ENCODE measurements at places on chromosomes 16 and 17.

DNA sequence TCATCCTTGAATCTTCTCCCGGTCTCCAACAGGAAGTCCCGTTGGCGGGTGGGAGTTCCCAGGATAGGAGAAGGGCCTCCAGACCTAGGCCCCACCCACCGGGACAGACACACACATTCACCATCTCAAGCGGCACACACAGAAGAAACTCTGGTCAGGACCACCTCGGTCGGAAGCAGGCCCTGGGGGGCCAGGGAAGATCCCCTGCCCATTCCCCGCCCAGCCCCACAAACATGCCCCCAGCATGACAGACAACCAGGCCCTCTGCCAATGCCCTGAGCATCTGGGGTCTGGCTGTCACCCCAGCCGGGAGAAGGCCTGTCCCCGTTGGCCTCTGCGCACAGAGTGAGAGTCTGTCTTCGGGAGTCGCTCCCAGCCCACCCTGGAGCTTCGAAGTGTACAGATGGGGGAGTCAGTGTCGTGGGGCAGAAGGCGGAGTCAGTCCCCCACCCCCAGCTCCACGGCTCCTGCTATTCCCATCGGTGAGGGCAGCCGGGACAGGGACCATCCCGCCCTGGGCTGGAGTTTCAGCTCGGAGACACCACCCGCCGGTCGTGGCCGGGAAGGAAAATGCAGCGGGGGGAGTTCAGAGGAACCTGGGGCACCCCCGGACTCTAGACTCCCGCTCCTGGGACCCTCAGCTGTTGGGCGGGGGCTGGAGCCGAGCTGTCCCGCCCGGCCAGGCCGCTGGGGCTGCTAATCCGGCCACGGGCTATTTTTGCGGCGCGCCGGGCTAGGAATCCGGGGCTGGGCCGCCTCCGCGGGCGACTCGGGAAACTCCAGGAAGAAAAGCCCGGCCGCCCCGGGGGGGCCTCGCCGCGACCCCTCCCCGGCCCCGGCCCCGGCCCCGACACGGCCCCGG is 660 bp downstream of the RHBDF1 start:
- DNase-seq, result no peak

DNA sequence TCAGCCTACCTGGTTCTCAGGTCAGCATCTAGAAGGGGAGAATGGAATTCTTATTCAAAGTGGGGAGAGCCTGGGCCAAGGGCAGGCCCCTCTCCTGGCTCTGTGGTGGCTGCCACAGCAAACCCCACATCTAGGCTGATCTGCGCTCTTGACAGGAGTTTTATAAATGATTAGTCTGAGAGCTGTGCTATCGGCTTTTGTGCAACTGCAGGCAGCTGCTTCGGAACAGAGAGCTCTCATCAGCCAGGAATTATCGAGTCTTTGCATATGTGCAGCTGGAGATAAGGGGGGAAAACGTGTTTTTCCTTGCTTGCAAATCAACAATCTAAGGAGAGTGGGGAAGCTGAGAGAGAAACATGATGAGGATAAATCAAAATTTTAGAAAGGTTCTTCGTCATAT is 91.7 kb downstream of the HS3ST3A1 start:
- DNase-seq, result no peak

DNA sequence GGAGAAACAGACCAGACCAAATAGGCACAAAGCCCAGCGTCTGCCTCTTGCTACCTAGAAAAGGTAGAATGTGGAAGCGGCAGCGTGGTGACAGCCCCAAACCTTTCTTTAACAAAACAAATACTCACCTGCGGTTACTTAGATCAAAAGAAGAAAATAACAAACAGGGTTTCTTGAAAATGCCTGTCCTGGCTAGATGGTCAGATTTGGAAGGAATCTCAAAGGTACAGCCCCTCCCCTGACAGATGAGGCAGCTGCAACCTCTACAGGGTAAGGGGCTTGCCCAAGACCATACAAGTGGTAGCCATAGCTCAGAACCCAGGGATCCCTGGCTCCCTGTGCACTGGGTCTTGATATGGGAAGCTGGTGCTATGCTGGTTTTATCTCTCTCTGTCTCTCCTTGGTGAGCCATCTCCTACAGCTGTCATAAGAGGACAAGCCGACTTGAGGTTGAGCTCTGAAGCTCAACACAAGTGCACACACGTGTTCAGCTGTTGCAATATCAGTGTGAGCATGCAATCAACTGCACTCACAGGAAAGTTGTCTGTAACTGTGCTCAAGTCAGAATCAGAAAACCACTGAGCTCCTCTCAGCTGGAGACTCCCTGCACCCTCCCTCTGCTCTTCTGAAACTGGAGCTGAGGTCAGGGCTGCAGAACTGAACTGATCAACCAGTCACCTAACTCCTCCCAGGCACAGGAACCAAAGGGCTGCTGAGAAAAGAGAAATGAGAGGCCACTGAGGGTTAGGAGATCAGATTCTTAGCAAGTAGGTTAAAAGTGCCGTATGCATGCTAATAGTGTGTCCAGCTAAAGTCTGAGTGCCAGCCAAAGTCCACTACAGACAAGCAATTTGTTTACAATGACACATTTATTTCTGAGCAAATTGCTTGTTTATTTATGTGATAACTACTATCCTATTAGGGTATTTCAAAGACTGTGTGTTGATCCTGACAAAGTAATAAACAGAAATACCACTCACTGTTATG is 6.1 kb upstream of the RNF157 start:
- no peak for DNase-seq

DNA sequence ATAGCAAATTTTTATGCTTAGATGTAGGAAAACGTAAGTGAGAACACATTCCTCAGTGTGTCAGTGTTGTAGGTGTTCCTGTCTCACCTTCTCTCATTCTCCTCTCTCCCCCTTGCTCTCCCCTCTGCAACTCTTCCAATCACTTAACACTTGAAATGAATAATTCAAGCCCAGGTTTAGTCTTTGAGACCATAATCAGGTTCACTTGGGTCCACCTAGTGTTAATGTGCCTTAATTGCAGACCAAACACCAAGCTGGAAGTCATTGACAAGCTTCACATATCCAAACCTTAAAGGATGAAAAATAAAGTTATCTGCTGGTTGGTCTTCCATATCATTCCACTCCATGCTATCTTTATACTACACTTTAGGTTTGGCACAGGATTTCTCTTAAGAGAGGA is 37.0 kb downstream of the STXBP4 start:
- no peak for DNase-seq

GRCh38 chr17:292016-292415 is 60.6 kb downstream of the RPH3AL start:
- DNase-seq, result no peak

- no peak for DNase-seq
Measured at GRCh38 chr17:73594025-73594424, 50.2 kb downstream of the SDK2 start.

- DNase-seq, result no peak
Measured at GRCh38 chr17:3693829-3694231, 2.1 kb downstream of the P2RX5 start.
